ENCODE measurements at places on chromosomes 3 and 15.

- DNase-seq, result no peak
Observed at GRCh38 chr3:177050501-177051237, 146.6 kb downstream of the TBL1XR1 start.

DNA sequence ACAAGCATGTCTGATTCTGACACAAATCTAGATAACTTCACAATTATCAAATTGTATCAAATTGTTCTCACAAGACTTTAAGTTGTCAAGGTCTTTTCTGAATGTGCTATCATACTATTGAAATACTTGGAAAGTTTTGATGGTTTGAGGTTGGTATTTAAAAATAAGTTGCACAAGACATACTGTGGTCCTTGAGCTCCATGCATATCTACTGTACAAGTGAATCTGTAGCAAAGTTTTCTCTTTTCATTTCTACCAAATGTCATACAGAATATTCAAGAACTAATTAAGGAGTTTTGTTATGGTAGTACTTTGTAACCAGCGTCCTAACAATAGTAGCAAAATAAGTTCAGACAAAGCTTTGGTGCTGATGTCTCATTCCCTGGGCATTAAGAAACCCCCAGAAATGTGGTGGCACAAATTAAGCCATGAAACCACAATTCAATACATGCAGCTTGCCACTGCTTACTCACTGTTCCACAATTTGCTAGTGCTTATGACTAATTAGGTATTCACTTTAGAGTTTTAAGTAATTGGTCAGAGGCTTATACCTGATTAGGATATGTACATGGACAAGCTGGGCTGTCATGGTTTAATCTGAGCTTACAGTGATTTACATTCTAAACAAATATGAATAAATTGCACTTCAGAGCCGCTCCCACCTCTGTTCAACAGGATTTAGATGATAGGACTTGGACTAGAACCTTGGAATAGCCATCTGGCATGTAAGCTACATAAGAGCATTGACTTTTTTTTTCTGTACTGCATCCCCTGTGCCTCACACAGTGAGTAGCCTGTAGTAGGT, 8.8 kb downstream of the TBC1D23 start:
- no peak for DNase-seq

DNA sequence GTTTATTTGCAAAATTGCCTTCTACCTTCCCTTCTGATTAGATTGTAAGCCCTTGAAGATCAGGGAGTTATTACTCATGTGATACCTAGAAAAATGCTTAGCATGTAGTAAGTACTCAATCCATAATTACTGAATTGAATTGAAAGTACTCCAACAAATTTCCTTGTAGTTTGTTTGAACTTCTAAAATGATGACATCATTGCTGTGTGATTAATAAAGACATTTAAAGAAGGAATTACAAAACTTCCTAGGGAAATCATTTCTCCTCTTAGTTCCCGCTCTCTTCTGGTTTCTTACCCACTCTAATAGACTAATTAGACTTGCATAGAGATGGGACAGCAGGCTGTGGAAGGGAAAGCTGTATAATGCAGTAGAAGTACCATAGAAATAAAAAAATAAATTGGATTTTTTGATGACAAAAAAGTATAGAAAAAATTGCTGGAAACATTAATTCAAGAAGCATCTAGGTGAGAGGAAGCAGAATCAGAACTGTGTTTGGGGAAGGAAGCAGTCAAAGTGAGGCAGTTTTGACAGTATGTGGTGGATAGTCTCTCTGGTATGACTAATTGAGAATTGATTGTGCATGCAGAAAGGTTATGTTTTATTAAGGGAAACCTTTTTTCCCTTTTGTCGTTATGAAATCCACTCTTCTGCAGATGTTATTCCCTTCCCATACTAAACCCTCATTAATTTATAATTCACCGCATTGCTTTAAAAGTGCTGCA, 93.0 kb downstream of the ALCAM start:
- DNase-seq, result no peak

DNA sequence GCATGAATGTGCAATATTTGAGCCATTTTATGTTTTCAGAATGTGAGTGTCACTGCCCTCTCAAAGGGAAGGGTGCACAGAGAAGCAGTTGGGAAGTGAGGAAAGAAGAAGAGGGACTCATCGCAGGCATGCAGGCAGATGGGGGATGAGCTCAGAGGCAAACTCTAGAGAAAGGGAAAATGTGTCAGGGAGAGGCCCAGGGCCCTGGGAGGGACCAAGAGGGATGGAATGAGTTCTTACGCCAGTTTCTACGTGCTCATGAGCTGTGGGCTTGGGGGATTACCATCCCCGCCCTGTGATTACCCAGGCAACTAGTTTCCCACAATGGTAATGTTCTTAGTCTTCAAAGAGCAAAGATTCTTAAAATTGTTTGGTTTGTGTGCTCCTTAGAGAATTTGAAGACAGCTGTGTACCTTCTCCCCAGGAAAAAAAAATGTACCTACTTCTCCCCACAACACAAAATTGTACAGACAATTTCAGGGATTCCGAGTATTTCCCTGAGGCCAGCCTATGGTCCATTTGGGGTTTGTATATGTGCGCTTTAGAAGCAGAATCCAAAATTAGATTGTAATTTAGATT, 17.8 kb downstream of the GCSAM start:
- DNase-seq, result no peak

DNA sequence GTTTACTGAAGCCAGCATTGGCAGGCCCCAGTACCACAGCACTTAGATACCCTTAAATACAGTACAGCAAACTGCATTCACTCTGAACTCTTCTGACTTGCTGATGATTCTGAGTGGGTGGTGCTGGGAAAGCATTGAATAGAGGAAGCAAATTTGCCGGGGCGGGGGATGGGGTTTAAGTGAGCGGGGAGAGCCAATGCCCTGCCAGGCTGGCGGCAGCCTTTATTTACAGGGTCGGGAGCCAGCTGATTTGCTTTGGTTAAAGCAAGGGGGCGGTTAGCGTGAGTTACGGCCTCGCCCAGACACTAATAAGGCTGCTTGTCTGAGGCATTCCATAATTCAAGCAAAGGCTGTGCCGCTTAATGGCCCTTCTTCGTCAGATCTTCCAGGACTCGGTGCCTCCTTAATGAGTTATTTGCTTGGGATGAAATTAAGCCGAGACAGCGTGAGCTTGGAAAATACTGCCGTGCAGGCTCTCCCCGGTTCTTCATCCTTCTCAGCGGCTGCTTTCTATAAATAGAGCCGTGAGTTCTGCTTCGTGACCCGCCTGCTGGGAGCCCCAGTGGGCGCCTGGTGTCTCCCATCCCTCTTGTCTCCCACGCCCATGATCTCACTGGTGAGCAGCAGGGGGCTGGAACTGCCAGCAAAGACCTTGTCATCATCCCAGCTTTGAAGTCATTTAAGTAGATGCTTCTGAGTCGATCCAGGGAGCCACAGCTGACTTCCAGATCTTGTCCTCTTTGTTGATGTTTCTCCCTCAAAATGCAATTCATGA, 25.8 kb downstream of the SPSB4 start:
- no peak for DNase-seq

- no peak for DNase-seq
Observed at GRCh38 chr3:105999856-106000255, 131.0 kb upstream of the CBLB start.

- DNase-seq, result no peak
Observed at GRCh38 chr3:58347984-58348383, 15.3 kb downstream of the PXK start.

GRCh38 chr3:105868431-105868741, 426 bp downstream of the CBLB start:
- DNase-seq, result no peak

- no peak for DNase-seq
Observed at GRCh38 chr15:62821384-62822131, 221.0 kb upstream of the TPM1 start.

DNA sequence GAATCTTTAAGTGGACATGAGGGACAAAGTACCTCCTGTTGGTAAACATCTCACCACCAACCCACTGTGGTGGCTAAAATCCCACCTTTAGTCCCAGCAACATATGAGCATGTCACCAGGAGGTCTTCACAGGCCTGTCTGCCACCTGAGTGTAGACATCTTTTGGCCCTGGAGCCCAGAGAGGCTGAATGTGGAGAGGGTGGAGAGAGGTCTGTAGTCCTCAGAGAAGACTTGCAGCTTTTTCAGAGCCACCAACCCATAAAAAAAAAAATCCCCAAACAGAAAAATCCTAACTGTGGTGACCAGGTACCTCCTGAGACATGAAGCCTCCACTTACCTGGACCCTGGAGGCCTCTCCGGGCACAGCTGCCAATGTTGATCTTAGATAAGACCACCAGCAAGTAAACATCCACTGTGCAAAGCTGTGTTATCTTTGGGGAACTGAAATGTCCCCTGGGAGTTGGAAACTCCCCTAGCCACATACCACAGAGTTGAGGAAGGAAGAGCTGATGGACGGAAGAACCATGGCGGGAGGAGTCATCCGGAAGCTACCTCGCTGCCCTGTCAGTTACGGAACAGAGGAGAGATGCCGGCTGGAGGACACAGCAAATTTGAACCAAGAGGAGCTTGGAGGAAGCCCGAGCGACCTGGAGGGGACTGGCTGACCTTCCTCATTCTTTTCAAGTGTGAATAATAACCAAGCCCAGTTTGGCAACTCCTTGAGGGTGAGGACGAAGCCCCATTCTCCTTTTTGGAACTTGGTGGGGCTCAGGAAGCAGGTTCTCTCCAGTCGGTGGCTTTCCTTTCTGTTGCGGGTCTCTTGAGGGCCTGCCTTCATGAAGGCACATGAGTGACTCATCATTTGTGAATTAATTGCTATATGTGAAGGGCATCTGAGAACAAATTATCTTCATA, at the start of gene GHRL:
GHRL (minus strand) TSS at position 443 of the 915 bp plus-strand sequence. CDS start 2,767 bp downstream, outside the sequence.
- DNase-seq, result no peak

- no peak for DNase-seq
Observed at GRCh38 chr15:79524531-79524930, 92.4 kb downstream of the MINAR1 start.

- no peak for DNase-seq
Observed at GRCh38 chr3:184186184-184186901, at the start of gene ABCF3. Gene ABCF3, plus strand, starts transcription at chr3:184186199. Its CDS starts 9 bp downstream, at chr3:184186208.

GRCh38 chr3:77685713-77686112, 645.8 kb downstream of the ROBO2 start:
- DNase-seq, result no peak

- DNase-seq, result no peak
Observed at GRCh38 chr3:13142552-13143380, 69.5 kb upstream of the IQSEC1 start.

DNA sequence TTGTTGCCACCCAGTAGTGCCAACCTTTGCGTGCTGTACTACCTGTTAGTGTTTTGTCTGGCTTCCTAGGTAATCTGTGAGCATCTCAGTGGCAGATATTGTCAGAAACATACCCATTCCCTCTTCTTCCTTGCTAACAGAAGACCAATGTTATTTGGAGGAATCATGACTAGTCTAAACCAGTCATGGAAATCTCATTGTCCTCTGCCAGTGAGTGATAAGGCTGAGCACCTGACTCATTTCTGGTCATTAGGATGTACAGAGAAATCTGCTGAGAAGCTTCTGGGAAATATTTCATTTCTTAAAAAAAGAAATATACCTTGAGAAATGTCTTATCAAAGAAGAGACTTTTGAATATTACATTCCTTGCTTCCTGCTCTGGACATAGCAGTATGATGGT, 70.1 kb upstream of the CDV3 start:
- DNase-seq, result no peak

DNA sequence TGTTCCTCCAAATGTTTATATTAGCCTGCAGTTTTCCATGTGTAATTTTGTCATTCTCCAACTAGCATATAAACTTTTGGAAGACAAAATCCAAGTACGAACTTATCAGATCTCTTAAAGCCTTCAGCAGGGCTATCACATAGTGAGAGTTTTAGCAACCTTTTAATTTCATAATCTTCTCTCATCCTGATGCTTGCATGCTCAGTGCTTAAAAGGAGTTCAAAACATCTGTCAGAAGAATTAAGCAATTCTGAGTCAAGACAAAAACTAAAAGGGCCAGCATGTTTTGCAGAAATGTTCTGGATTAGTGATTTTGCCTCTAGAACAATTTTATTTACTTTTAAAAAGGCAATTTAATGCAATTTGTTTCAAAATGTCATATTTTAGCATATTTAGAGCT, 73.4 kb upstream of the SLC2A2 start:
- no peak for DNase-seq

- no peak for DNase-seq
Observed at GRCh38 chr15:48031973-48032372, 88.8 kb upstream of the SLC24A5 start.

GRCh38 chr15:90295270-90295648, 29.8 kb downstream of the NGRN start:
- DNase-seq, result no peak

- no peak for DNase-seq
Observed at GRCh38 chr3:159237226-159237625, 435.4 kb downstream of the MFSD1 start.

DNA sequence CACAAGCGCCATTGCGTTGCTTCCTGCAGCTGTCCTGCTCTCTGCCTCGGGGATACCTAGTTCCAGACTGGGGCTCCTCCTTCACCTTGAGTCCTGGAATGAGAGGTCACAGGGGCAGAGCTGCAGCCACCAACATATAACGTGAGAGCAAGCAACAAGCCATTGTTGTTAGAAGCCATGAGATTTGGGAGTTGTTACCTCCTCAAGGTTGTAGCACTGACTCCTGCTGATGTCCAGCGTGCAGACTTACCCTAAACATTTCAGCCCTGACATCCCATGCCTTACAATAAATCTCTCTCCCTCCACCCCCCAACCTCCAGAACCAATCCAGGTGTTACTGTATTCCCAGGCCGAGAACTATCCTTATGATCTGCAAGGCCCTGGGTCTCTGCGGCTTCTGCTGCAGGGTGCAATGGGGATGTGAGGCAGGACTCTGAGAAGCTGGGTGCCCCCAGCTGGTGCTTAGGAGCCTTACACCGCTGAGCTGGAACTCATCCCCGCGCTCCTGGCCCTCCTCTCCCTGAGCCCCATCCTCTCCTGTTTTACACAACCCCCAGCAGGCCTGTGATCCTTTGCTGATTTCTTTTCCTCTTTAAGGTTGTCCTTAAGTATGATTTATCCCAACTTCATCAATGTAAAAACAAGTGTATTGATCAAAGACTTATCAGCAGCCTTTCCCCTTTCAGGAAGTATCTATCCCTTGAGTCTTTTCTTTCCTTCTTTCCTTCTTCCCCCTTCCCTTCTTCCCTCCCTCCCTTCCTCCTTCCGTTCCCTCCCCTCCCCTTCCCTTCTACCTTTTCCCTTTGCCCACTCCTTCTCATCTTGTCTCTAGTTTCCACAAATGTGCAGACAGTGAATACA, 84.2 kb upstream of the ABHD2 start:
- DNase-seq, result no peak

GRCh38 chr3:136621628-136622027, 130.6 kb downstream of the STAG1 start:
- no peak for DNase-seq

- DNase-seq, result no peak
Observed at GRCh38 chr15:29467091-29467490, 197.5 kb upstream of the NSMCE3 start.

GRCh38 chr3:170905862-170906261, 2.6 kb downstream of the EIF5A2 start:
- DNase-seq, result no peak

DNA sequence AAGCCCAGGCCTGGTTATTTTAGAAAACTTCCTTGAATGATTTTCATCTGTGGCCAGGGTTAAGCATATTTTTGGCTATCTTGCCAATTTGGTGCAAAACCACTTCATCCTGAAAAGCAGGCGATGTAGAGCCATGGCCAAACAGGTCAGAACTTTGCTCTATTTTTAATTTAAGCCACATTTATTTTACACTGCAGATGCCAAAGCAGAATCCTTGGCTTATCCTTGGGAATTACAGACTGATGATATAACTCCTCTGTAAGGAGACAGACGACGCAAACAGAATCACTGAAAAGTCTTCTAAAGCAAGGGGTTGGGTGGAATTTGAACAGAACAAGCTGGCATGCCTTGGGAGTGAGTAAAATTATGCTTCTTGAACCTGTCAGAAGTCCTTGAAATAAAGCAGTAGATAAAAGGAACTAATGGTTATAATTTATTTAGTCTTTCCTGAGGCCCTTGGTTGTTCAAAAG, 121.9 kb downstream of the CHST2 start:
- DNase-seq, result no peak

All from stimulated activated CD4-positive, alpha-beta T cell treated with anti-CD3 and anti-CD28 coated beads, Interleukin-1b, Interleukin-23, amount 100 ng/mL, for 24 hours (primary cell).